ENCODE measurements at places on chromosomes 16 and 17.

DNA sequence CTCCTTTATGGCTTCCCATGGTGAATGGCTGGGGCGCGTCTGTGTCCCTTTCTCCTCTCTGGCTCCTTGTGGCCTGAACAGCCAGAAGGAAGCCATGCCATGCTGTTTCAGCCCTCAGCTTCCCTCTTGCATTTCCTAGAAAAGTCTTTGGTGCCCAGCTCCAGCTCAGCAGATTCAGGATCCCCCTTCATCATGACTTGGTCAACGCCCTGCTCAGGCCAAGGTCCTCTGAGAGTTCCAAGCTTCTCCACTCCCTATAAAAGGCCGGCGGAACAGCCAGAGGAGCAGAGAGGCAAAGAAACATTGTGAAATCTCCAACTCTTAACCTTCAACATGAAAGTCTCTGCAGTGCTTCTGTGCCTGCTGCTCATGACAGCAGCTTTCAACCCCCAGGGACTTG lies at the start of gene CCL13:
Gene CCL13, plus strand, starts transcription at position 287 of the 400 bp plus-strand sequence. Its CDS starts 47 bp downstream, at position 334.
- DNase-seq: no peak

GRCh38 chr16:30354423-30355143 lies 525 bp downstream of the CD2BP2 start:
- no peak for DNase-seq

DNA sequence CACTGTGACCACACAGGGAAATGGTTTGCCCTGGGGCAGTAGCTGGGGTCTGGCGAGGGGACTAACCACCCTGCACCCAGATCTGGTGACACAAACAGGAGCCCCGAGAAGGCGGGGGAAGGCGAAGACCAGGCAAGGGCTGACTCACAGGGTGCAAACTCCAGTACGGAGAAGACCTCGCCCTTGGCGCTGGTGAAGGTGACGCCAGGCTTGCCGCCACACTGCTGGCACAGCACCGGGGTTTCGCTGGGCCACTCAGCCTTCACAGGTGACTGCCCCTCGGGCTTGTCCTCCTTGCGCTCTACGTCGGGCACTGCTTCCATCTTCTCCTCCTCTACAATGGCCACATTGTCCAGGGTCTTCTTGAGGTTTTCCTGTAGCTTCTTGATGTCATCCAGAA lies 11.6 kb downstream of the SPHK1 start:
- no peak for DNase-seq

DNA sequence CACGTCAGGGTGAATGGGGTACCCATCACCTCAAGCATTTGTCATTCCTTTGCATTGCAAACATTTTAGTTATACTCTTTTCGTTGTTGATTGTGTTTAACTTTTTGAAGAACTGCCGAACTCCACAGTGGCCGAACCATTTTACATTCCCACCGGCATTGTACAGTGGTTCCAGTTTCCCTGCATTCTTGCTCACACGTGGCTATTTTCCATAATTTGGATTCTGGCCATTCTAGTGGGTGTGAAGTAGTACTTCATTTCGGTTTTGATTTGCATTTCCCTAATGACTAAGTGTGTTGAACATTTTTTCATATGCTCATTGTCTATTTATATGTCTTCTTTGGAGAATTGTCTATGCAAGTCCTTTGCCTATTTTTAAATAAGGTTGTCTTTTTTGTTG lies 13.0 kb downstream of the NOL11 start:
- DNase-seq: no peak

GRCh38 chr17:52025236-52025635 lies 133.3 kb downstream of the CA10 start:
- DNase-seq: no peak

DNA sequence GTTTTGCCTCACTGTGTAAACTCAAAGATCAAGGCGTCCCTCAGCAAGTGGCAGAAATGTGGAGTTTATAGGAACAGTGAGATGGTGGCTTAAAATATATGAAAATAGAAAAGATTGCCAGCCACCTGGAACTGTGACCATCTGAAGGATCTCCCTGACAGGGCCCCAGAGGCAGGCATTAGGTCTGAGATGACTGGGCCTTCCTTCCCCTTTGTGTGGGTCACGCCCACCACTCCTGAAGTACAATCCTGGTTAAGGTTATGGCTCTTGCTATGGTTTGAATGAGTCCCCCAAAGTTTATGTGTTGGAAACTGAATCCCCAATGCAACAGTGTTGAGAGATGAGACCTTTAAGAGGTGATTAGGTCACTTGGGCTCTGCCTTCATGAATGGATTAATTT lies 6.4 kb downstream of the ST6GALNAC2 start:
- no peak for DNase-seq

DNA sequence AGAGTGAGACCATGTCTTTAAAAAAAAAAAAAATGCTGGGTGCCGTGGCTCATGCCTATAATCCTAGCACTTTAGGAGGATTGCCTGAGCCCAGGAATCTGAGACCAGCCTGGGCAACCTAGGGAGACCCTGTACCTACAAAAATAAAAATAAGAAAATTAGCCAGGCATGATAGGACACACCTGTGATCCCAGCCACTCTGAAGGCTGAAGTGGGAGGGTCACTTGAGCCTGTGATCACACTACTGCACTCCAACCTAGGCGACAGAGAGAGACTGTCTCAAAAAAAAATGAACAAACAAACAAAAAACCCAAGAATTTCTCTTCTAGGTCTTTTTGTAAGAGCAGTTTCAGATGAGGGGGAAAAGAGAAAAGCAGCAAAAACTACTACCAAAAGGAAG lies 34.6 kb downstream of the NME2 start:
- DNase-seq: no peak

DNA sequence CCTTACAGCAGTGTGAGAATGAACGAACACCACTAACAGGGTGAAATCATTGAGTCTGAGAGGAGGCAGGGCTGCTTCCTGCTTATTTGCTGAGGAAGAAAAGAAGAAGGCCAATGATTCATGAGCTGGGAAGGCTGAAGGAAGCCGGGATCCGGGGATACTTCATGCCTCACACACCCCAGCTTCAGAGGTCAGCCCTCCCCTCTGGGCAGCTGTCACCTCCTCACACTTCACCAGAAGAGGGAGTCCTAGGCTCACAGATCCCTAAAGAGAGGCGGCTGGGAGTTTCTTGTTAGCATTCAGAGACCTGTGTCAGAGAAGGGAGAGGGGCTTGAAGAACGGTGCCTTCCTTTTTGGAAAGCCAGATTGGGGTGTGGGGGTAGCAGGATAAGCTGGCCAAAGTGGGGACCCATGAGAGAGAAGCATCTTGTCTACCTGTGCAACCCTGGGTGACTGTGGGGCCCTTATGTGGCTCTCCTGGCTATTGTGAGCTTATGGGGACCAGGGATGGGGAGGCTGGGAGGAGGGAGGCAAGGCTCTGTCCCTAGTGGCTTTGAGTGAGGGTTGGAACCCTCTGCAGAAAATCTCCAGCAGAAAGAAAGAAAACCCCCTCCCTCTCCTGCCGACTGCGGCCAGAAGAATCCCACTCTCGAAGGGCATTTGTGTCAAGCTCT lies 94.6 kb downstream of the RGS9 start:
- DNase-seq: peak; percentile 72

DNA sequence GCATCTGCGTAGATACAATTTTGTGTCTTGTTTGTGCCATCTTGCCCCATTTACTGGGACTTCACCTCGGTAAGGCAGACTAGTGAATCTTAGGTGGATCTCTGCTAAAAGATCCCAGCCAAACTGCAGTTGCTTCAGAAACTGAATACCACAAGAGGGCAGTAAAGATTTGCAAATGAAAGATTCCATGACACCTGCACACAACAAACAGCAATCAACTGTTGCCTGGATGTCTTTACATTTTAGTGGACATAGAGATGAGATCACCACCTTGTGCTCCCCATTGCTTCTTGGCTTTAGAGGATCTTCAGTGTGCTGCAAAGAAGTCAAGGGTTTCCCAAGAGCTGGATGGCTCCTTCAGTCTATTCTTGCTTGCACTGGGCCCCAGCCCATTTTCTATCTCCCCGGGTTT lies 119.2 kb upstream of the CACNG5 start:
- peak; percentile 81 for DNase-seq

DNA sequence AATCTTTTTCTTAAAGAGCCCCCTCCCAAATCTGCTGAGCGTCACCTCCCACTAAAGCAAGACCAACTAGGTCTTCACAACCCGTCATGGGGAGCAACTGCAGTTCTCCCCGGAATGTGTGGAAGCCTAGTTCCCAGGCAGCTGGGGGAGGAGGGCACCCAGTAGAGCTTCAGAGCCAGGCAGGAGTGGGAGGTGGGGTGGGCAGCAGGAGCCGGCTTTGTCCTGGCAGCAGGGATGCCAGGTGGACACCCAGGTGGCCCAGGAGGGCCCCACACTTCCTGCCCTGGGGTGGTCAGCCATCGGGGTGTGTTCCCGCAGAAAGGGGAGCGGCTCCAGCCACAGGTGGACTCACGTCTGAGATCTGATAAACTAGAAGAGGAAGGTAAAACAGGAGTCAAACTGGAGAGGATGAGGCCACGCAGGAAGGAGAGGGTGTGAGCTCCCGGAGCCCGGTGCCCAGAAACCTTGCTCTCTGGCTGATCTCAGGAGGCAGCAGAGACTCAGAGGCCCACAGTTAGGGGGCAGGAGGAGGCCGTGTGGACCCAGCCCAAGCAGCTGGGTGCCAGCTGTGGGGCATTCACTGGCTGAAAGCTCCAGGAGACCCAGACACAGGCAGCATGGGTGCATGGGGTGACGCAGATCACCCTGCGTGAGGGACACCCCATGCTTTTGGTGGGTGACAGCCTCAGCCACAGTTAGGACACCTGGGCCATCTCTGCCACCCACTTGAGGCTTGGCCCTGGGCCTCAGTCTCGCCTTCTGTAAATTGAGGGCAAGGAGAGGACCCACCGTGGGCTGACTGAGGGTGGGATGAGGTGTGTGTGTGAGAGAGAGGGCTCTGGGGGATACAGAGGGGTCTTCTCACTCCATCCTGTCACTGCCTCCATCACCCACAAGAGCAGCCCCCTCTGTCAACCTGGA lies 260.8 kb upstream of the TNRC6C start:
- DNase-seq: no peak

DNA sequence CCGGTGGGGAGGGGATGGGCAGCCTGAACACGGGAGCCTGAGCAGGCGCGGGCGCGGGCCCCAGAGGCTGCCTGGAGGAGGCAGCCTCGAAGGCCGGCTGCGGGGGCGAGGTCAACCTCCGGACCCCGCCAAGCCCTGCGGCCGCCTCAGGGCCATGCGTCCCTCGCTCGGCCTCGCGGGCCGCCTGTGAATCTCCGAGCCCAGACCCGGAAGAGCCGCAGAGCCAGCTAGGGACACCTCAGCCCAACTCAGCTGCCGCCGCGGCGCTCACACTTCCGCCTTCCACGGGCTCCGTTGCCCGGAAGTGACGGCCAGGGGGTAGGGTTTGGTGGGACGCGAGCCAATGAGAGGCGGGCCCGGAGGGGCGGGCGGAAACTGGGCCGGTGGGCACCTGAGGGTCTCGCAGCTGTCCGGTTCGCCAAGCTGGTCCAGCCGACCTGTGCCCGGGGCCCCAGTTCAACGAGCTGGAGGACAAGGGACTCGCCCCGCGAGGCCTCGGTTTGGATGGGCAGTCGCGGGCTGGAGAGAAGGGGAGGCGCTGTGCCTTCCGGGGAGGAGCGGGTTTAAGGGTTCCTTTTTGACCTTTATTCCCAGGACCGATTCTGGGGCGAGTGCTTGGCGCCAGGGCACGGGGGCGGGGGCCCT lies at the start of gene SLC38A10:
Gene SLC38A10, minus strand, starts transcription at position 277 of the 645 bp plus-strand sequence. CDS start 386 bp downstream, outside the sequence.
- DNase-seq: peak; percentile 83

- no peak for DNase-seq
These were observed 42.4 kb upstream of the IRF8 start for GRCh38 chr16:85856585-85856984.

DNA sequence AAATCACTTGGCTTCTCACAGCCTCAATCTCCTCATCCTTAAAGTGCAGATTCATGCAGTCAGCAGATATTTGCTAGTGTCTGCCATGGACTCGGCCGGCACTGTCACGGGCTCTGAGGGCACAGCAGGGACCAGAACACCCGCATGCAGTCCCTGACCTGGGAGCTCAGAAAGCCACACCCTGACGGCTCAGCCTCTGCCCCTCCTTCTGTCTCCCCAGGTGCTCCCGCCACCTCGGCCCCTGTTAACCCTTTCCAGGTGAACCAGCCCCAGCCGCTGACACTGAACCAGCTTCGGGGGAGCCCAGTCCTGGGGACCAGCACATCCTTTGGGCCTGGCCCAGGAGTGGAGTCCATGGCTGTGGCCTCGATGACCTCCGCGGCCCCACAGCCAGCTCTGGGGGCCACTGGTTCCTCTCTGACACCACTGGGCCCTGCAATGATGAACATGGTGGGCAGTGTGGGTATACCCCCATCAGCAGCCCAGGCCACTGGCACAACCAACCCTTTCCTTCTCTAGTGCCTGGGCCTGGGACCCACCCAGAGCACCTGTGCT lies 28.7 kb downstream of the B9D1 start:
- DNase-seq: no peak

- DNase-seq: no peak
These were observed 17.1 kb downstream of the AKAP1 start for GRCh38 chr17:57102122-57102521.

DNA sequence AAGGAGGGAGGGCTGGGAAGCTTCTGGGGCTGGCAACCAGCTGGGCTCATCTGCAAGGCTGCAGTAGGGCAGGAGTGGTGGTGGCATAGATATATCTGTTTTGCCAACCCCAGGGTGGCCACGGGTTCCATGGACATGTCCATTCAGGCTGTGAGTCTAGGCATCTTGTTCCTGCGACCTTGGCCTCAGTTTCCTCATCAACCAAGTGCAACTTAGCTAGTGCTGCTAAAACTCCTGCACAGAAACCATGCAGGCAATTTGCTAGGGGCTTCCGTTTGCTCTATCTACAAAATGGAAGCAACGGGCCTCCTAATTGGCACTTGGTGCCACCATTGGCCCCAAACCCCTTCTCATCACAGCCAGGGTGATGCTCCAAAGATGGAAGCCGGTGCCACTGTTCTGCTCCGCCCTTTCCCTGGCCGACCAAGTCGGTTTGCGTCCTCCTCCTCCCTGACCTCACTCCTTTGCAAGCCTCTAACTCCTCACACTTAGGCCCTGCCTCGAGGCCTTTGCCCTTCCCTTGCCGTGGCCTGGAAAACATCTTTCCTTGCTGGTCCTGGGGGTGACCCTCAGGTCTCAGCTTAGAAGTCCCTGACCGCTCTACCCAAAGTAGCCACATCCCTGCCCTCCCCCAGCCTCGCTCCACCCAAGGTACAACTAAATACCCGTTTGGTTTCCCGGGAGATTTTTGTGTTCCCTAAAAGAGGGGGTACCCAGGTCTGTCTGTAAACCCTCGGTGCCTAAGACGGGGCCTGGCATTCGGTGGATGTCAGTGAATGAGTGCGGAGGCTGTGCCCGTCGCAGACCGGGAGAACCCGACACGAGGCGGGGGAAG lies 1.2 kb downstream of the SREBF1 start:
- no peak for DNase-seq

DNA sequence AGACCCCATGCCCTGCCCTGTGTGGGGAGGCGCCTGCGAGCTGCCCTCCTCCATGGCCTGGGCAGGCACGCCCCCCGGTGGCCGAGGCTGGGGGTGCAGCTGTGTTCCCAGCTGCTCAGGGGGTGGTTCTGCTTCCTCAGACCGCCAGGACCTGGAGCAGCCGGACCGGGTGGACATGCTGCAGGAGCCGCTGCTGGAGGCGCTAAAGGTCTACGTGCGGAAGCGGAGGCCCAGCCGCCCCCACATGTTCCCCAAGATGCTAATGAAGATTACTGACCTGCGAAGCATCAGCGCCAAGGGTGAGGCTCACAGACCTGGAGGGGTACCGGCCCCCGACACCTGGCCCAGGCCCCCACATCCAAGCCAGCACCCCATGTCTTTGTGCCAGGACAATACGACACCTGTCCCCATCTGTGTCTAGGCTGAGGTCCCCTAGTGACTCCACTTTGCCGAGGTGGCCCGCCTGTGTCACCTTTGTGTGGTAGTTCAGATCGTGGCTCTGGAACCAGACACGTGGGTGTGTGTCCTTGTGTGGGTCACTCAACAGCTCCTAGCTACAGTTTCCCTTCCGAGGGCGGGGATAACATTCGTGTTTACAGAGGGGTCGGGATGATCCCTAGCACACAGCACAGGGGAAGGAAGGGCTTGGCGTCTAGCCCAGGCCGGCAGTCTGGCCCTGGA lies 9.3 kb downstream of the GJD3 start:
- DNase-seq: peak; percentile 77
